AG04449 (cell line): ENCODE measurements at places on chromosomes 1 and 21.
A peak's percentile ranks its signal among the peaks of the same experiment; 100 is the strongest.

- no peak for DNase-seq
Measured at GRCh38 chr21:34147792-34148418, 74.5 kb downstream of the MRPS6 start.

- DNase-seq = no peak
Measured at GRCh38 chr1:40394491-40395172, 21.1 kb downstream of the SMAP2 start.

DNA sequence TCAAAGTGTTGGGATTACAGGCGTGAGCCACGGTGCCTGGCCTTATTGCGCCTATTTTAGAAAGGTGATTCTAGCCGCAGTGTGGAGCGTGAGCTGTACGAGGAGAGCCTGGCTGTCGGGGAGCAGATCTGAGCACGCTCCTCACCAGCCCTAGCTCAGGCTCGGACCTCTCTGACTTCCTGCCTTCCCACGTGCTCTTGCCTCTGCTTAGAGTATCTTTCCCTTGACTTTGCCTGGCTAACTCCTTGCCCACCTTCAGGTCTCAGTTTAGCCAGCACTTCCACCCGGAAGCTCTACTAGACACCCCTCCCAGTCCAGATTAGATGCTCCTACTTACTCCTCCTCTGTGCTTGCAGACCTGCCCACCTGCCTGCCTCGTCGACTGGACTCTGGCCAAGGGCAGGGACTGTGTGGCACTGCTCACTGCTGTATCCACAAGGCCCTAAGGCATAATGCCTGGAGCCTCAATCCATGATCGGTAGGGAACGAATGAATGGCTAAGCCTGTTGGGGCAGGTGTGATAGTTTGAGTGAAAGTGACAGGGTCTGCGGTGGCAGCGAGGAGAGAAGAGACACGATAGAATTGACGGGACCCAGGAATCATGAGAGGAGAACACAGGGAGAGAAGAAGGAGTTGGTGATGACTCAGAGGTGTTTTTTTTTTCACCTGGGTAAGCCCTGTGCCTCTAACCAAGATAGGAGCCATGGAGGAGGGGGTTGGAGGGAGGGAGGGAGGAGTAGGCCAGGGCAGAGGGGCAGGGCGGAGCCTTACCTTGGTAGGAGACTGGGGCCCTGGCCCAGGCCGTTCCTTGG, 28.1 kb upstream of the WASF2 start:
- DNase-seq = no peak

DNA sequence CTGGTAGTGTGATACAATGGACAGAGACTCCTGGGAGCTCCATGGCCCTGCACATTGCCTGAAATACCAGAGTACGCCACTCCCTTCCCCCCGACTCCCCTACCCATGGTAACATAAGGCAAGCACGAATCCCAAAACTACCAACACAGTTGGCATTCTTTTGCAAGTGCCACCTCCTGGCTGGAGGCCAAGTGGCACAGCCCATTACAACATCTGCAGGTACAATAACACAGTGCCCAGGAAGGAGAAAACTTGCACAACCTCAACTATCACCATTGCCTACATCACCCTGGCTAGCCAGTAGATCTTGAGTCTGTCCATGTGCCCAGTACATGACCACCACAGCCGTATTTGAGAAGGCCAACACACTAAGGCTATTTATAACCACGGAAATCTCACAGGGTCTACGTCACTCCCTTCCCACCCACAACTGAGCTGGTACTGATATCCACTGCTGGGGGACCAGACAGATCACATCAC, 11.7 kb downstream of the ADAMTS1 start:
- DNase-seq = no peak

DNA sequence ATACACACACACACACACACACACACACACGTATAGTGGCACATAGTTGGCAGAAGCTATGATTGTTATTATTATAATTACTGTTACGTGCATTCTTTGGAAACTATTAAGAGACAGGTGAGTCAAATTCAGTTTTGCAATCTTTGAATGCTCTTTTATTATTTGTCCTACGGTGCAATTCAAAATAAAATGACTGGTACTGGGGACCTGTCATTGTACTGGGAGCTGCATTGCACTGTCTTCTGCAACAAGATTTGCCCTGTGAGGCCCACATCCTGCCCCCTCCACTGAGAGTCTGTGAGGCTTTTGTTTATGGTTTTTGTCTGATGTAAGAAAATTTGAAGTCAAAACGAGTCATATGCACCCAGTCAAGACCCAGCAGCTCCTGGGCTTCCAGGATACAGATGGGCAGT, 1.9 kb downstream of the LY9 start:
- no peak for DNase-seq

- no peak for DNase-seq
Measured at GRCh38 chr1:25936947-25937346, 30.7 kb upstream of the STMN1 start.

DNA sequence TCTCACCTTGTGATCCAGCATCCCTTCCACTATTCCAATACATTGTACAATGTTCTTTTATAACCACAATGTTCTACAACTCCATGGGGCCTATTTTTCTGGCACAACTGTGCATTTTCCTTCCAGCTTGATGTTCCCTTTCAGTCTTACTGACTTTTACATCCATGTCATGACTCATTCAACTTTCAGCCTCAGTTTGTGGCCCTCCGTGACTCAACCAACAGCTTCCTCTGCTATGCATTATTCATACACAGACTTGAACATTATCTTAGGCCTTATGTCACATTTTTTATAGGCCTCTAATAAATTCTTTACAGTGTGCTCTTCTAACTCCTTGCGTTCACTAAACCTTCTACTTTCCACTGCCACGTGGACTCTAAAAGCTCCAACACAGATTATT, 119.4 kb upstream of the PRMT6 start:
- DNase-seq = peak; percentile 90

DNA sequence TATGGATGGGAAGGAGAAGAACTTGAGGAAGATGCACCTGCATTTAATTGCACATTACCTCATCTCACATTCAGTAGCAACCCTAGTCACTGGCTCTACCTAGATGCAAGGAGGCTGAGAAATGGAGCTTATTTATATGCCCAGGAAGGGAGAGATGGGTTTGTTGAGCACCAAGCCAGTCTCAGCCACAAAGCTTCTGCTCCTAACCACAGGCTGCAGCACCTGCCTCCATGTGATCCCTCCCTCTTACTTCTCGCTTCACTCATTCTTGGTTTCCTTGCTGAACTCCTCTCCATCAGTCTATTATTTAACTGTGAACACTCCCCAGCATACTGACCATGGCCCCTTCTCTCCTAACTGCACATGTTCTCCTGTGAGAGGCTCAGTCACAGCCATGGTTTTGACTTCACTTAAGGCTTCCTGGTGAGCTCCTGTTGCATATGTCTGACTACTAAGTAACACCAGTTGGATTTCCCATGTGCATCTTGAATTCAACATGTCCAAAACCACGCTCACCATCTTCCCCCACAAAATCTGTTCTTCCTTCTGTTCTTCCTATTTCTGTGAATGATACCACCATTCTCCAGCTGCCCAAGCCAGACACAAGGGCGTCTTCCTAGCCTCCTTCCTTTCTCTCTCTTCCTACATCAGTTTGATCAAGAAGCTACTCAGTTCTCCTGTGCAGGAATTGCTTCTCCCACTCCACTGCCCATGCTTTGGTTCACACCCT, 139.8 kb downstream of the AK5 start:
- no peak for DNase-seq

DNA sequence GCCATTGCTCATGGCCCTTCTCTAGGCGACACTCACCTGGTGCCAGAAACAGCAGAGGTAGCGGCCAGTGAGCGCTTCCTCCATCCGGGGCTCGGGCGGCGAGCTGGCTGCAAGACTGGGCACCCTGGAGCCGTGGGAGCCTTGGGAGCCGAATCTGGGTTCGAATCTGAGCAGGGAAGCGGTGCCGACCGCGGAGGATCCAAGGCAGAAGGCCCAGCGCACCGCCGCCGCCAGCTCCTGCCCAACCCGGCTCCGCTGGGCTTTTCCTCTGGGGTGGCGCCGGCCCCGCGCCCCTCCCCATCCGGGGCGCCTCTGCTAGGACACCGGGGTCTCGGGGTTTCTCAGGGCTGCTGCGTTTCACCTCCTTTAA, 1.7 kb upstream of the PRDM16 start:
- no peak for DNase-seq

DNA sequence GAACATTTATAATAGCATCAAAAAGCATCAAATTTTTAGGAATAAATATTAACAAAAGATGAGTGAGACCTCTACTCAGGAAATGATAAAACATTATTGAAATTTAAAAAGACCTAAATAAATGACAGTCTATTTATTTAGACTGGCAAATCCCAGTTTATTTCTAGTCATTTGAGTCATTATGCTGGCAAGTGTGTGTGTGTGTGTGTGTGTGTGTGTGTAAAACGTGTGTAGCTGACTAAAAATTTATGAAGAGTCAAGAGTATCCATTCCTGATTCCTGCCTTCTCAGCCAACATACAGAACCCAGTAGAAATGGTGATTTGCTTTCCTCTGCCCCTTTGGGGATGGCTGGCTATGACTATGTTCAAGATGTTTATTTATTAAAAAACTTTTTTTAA, 46.2 kb downstream of the OSBPL9 start:
- no peak for DNase-seq

GRCh38 chr1:52365071-52365745, 797 bp downstream of the CC2D1B start:
- DNase-seq = no peak

DNA sequence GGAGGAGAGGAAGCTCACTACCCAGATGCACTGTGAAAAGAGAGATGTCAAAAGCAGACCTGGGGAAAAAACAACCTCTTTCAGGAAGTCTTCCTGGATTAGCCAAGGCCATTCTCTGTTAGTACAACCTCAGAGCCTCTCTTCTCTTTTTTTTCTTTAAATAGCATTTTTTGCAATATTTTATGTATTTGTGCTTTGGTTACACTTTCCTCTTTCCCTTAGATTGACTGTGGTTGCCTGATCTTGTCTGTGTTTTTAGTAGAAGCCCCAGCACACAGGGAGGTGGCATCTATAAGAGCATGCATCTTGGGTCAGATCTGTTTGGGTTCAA, 18.8 kb downstream of the SLC26A9 start:
- DNase-seq = no peak

GRCh38 chr1:17965515-17966100, 142.0 kb upstream of the IGSF21 start:
- DNase-seq = no peak

- DNase-seq = no peak
Measured at GRCh38 chr1:151888972-151889570, 20.2 kb downstream of the THEM4 start.

DNA sequence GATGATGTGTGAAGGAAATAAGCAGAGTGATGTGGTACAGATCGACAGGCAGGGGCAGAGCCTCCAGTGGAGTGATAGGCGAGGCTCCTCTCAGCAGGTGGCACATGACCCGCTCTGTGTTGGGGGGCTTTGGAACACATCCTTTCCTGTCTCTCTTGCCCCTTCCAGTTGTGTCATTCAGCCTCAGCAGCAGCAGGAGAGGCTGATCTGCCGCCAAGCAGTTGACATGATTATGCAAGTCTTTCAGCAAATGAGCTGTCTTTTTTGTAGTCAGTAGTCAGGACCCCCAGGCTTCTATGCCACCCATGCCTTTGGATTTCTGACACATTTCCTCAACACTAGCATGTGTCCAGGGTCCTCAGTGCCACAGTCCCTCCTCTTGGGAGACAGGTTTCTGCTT, 307.1 kb upstream of the C1orf174 start:
- DNase-seq = no peak

DNA sequence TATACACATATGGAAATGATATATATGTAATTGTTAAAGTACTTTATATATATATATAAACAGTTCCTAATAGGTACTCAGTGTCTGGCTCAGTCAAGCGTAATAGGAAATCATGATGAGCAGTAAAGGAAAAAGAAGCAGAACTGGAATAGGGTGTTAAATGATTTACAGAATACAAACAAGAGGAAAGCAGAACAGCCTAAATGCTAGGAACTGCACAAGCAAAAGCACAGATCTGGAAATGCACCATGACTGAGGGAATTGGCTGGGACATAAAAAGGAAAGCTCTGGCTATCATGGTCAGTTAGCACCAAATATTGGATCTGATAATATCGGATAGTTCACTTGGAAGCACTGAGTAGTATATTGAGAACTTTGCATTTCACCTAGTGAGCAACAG, 51.8 kb downstream of the SLC44A5 start:
- DNase-seq = no peak

GRCh38 chr21:34668803-34669148, at the start of gene CLIC6:
CLIC6 (plus strand) TSS chr21:34668994; CDS start chr21:34669389, 395 bp downstream.
- DNase-seq = no peak

- no peak for DNase-seq
Measured at GRCh38 chr1:167454304-167454893, 63.9 kb downstream of the CD247 start.

DNA sequence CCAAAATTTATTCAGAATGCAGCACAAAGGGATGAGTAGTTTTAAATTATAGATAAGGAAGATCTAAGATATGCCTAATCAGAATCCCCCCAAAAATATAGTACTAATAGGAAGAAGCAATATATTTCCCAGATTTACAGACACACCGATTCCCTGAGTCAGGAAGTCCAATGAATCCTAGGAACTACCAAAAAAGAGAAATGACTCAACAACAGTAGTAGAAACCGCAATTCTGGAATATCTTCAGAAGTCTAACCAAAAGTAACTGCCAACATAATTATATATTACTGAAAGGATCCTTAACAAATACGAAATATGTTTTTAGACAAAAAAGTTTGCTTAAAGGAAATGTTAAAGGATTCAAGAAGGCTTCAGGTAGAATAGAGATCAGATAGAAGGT, 10.3 kb downstream of the AHCTF1 start:
- DNase-seq = no peak

DNA sequence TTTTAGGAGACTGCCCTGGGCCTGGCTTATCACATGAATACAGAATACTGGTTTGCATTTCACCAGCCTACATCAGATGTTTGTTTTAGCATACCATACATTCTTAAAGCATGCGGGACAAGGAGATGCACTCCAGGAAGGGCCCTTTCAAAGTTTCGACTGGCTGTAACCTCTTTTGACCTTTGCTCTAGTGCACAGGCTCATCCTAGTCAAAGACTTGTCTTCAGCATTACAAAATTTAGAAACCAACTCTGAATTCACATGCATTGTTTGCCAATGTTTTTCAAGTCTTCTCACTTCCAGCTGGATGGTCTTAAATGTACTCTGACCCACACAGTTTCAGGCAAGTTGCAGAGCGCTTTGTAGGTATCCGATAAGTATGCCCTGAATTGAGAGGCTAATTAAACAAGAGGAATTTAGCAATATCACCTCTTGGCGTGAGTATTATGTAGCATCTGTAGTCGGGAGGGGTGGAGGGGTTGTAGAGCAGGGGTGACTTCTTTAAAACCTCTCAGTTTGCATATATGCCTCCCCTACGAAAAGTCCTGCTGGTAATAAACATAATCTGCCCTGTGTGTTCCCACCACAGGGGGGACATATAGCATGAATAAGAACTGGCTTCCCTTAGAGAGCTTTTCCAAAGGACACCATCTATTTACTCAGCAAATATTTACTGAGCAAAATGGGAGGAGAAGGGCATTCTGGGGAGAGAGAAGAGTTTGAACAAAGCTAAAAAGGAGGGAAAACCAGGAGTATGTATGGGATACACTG, 24.4 kb upstream of the AHCYL1 start:
- DNase-seq = peak; percentile 46

GRCh38 chr1:218395916-218396315, 50.8 kb downstream of the TGFB2 start:
- no peak for DNase-seq

GRCh38 chr1:64493831-64494230, 23.9 kb downstream of the CACHD1 start:
- DNase-seq = no peak

- no peak for DNase-seq
Measured at GRCh38 chr1:57316861-57317260, 107.0 kb downstream of the DAB1 start.

GRCh38 chr1:211338224-211338620, 11.6 kb downstream of the TRAF5 start:
- no peak for DNase-seq

GRCh38 chr1:59979666-59980065, 53.1 kb upstream of the CYP2J2 start:
- no peak for DNase-seq
